Central memory CD8-positive, alpha-beta T cell (primary cell): ENCODE measurements at places on chromosomes 4 and X.

DNA sequence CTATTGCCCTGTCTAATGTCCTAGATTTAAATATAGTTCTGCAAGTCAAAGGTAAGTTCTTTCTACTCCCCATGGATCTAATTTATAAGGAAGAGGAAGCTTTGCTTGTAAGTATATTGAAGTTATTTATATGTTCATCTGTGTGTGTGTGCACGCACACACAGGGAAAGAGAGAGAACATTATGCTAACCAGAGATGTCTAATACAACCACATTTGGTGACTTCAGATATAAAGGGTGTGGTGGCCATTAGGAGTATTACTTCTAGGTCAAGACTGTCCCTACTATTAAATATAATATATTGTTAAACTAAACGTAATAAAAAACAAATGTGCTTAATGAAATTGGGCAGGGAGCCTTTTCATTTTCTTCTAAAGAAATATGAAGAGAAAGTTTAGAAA is 4.1 kb downstream of the DCK start:
- no peak for DNase-seq

- DNase-seq: no peak
Measured at GRCh38 chr4:102541697-102542096, 40.5 kb downstream of the NFKB1 start.

DNA sequence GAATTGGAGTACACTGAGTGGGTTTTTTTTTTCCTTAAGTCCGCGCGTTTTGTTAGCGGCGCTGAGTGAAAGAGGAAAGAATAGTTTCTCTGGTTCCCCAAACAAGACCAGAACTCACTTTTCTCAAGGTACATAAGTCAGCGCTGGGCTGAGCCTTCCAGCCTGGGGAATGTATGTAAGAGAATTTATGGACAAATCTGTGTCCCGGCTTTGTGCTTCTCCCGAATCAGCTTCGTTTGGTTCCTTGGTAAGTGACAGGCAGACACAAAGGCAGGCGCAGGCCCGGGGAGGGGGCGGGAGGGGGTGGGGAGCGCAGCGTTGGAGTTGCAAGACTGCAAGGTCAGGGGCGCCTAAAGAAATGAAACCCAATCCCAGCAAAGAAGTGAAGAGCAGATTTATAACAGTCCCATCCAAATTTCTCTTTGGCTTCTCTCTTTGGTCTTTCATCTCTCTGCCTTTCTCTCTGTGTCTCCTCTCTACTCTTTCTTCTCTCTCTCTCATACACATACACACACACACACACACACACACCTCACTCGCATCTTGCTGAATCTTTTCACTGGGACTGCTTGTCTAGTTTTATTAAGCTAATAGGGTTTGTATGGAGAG is 981 bp downstream of the TET2 start:
- DNase-seq: no peak

GRCh38 chr4:8270912-8271815 is 1.6 kb downstream of the HTRA3 start:
- DNase-seq: no peak

DNA sequence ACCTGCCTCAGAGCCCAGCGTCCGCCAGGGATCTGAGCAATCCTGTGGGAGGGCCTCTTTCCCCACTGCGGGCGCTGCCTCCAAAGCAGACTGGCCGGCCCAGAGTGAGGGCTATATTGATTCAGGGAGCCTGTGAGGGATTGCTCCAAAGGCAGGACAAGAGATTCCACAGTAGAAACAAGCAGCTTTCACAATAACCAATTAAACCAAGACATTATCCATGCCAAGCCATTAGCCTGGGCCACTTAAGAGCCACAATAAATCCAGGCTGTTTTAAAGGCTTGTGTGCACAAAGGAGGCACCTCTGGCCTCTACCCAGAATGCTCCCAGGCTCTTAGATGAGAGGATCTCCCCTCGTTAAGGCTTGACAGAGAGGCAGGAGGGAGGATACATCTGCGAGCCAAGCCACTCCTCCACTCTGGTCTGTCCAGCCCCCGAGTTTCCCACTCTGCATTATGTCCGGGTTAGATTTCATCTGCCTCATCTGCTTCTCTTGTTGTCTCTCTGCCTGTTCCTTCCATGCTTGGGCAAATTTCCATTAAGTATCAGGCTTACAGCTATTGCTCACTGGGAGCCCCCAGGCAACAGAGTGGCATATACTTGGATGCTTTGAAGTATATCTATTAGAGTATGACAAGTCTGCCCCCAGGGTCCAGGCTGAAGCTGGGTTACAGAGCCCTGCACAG is 357.9 kb downstream of the UNC5C start:
- no peak for DNase-seq

- no peak for DNase-seq
Measured at GRCh38 chrX:122272011-122272410, 912.1 kb upstream of the GRIA3 start.

DNA sequence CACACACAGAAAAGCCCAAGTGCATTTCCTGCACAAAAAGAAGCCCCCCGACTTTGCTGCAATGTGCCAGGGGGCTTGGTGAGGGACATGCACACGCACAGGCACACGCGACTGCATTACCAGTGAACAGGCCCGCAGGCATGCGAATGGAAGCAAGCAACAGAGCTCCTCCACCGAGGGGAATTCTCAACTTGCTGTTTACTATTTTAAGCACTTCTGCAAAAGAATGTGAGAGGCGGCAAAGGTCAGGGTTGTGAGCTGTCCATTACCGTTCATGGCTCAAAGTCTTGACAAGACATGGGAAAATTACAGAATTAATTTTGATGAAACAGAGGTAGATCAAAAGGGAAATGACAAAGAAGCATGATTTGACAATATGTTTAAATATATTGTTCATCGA is 342.5 kb upstream of the NOCT start:
- no peak for DNase-seq

- DNase-seq: no peak
Measured at GRCh38 chr4:127622921-127623796, 9.6 kb upstream of the INTU start.

DNA sequence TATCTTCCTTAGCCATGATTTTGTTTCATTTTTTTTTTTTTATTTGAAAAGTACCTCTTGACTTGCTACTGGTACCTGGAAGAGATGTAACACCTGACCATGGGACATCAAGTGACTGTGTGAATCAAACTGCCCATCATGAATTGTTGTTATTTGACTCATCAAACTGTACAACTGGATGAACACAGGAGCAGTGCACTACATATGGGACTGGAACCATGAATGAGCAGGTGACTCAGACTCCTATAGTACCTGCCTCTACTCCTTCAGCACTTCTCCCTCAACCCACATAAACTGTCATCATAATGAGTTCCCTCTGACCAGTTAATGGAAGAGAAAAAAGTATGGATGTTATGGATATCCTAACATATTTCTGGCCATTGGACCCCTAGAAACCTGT is 15.9 kb upstream of the UBE2D3 start:
- no peak for DNase-seq

GRCh38 chrX:46838974-46839480 is 2.2 kb downstream of the RP2 start:
- no peak for DNase-seq

DNA sequence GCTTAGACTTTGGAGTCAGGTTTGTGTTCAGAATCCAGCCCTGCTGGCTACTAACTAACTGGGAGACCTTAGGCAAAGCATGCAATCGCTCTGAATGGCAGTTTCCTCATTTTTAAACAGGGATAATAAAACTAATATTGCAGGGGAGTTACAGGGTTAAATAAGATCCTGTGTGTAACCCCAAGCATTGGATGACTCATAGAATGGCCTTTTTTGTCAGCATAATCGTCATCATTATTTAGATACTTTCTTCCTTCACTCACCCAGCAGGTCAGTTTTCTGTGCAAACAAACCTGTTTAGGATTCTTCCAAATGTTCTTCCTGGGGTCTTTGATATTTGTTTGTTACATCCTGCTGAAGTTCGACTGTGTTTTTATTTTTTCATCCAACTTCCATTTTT is 208.2 kb downstream of the EVC2 start:
- DNase-seq: no peak

- no peak for DNase-seq
Measured at GRCh38 chr4:188417181-188417580, 277.9 kb downstream of the TRIML1 start.
